ENCODE measurements at places on chromosomes 6 and 20. TPM values are rescaled to one million over a fixed set of nuclear protein-coding genes. Genes with fewer than 3 reads are reported as not detected.

Gene RPRD1B
- total RNA-seq: 27.2 TPM

Gene CRIP3
- total RNA-seq: not detected

Gene PLN
- not detected for total RNA-seq

Gene SNAP91
- total RNA-seq: 0.14 TPM

Gene SYCP2L
- total RNA-seq: 3.9 TPM

Gene NT5E
- 40.7 TPM for total RNA-seq

Gene C6orf52
- 2.6 TPM for total RNA-seq

Gene SLC17A9
- total RNA-seq: not detected

Gene GSTA3
- not detected for total RNA-seq

Gene RGS17
- 3.2 TPM for total RNA-seq

Gene TRMT6
- total RNA-seq: 43.4 TPM

Gene LRRC73
- 0.97 TPM for total RNA-seq

Gene TRPC4AP
- 41.9 TPM for total RNA-seq

Gene HCK
- total RNA-seq: 0.14 TPM

Gene PRKN
- total RNA-seq: not detected

Gene FOXC1
- total RNA-seq: 8.2 TPM
